ENCODE measurements at places on chromosomes 1 and 21. TPM values are rescaled to one million over a fixed set of nuclear protein-coding genes. Genes with fewer than 3 reads are reported as not detected.

- DNase-seq: no peak
Observed at GRCh38 chr1:29209173-29209572, 21.6 kb downstream of the MECR start.

The LINGO4 gene
- 0.36 TPM for total RNA-seq

The OR2T12 gene
- total RNA-seq: not detected

GRCh38 chr21:46665566-46665965 lies 30.1 kb downstream of the PRMT2 start:
- DNase-seq: no peak

The CFAP74 gene
- total RNA-seq: not detected

DNA sequence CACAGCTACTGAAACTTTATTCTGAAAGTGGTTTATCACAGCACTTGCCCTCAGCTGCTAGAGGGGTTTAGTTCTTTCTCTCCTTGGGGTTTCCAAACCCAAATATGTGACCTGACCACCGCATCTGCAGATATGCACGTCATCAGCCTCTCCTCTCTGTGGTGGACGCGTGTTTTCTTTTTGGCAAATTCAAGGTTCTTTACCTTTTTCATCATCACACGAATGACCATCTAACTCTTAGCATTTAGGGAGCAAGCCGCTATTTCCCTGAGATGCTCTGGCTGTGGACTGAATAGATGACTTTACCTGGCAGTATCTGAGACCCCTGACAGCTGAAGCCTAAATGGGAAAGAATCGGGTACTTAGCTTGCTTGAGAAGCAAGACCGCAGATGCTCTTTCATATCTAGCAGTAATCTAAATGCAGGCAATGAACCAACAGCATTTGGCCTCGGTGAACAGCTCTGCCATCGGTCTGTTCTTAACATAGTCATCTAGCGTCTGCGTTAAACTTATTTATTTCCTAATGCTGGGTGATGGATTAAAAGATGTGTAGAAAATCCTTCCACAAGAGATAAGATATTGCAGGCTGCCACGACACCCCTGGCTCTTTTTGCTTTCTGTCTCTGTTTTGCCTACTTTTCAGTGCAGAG lies 463.4 kb downstream of the CAMTA1 start:
- DNase-seq: peak; percentile 6

DNA sequence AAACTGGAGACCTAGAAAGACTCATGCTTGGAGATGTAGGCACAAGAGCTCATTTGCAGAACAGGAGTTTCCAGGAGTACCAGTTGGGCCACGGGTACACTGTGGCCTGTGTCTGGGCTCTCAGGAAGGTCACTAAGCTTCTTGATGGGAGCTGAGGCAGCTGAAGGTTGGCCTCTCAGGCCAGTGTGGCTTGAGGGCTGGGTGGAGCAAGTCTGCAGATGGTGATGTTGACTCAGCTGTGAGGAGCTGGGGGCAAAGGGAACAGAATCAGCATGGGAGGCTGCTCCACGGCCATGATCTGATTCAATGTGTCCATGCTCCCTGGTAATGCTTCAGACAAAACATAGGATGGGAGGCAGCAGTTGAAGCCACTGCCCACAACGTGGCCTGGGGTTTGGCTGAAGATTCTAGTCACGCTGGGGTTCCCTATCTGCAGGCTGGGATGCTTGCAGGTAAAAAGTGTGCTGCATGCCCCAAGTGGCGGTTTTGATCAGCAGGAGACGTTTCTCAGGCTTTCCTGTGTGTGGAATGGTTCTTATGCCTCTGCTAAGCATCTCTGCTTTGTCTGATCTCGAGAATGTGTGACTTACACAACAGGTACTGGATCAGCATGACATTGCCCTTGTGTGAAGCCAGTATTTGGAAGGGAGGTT lies 15.4 kb upstream of the TENT5C start:
- DNase-seq: no peak

GRCh38 chr1:117138106-117138505 lies 16.6 kb upstream of the TRIM45 start:
- DNase-seq: no peak

DNA sequence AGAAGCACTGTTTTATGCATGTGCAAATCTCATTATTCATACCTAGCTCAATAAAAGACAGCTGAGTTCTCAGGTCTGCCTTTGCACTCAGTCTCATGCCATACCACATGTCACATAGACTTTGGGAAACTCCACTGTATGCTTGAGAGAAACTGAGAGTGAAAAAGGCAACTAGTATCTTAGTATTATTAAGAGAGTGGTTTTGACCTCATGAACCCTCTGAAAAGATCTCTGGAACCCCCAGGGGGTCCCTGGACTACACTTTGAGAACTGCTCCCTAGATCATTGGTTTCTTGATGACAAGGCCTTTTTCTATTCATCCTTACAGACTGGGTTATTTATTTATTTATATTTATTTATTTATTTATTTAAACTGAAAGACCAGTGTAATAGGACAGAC lies 3.7 kb upstream of the RHEX start:
- no peak for DNase-seq

The PLA2G2C gene
- total RNA-seq: 0.10 TPM

DNA sequence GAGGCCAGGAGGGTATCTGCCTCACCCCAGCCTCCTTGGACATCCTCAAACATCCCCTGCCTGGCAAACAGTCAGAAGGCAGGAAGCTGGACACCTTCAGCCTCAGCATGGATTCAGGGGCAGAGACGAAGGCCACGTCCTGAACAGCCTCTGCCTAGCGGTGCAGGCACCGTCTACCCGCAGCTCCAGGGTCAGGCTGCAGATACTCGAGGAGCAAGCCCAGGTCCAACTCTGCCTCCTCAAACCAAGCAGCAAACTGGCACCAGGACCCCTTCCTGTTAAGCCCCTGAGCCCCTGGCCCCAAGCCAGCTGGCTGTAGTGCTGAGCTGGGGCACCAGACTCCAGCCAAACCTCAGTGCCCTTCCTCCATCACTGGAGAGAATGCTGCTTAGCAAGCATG lies 494.7 kb downstream of the NPHP4 start:
- no peak for DNase-seq

DNA sequence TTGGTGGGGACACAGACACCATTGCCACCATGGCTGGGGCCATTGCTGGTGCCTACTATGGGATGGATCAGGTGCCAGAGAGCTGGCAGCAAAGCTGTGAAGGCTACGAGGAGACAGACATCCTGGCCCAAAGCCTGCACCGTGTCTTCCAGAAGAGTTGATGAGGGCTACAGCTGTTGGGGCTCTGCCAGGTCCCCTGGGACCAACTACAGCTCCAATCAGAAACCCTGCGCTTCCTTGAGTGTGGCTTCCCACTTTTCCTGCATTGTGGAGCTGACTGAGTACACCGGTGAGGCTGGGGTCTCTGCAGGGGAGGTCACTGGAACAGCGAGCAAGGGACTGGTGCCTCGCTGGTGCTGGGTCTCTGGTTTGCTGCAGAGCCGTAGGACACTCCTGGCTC lies 4.5 kb downstream of the ADPRS start:
- no peak for DNase-seq

DNA sequence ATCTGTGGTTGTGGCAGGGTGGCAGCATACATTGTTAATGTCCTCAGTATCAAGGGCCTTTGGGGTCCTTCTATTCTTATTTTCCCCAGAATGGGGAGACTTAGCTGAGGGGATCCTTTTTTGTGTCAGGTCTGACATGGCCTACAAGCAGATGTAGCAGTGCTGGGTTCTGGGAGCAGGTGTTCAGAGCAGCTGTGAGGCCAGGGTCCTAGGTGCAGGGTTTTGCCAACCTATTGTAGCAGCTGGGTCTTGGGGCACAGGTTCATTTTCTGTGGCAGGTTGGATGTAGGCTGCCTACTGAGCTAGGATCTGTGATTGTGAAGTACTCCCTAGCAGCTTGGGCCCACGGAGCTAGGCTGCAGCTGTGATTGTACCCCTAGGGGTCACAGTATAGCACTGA lies 60.1 kb downstream of the DIPK1A start:
- no peak for DNase-seq

DNA sequence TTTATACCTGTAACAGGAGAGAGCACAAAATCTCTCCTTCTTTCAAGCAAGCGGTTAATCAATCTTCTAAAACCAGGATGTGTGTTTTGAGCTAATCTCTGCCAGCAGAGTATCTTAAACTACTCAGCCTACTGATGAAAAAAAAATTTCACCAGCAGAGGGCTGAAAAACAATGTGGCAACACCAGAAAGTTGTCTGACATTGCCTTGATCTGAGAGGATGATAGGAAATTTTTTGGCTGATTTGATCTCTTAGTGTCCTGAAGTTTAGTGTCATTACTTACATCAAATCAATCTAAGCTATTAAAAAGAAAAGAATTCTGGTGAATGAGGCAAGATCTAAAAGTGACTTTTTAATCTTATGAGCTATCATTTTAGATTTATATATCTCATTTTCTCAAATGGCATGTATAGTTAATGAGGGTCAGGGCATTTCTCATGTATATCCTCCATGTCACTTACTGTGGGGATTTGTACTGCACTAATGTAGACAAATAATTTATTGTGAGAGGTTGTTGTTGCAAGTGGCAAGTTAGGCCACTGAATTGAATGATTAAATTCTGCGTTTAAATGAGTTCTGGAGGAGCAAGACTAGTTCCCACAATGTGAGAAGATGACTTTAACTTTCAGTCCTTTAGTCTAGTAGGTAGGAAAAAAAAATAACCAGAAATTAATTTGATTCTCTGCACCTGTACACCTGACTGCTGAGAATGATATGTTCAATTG lies 10.9 kb downstream of the ADAMTS1 start:
- no peak for DNase-seq

GRCh38 chr21:35510294-35510693 lies 461.2 kb upstream of the RUNX1 start:
- DNase-seq: no peak

The IL19 gene
- total RNA-seq: not detected

DNA sequence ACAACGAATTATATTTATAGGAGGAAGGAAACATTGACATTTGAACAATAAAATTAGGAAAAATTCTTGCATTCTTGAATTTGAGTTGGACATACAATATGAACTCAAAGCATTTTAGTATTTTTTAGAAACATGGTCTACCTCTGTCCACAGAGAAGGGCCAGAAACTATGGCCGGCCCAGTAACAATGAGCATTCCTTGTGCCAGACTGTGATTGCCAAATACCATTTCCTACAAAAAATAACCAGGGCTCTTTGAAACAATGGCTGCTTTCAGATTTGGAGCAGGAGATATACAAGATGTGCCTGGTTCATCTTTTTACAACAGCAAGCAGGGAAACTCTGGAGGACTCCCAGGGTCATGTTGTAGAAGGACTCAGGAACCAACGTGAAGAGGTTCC lies 38.4 kb downstream of the NOS1AP start:
- DNase-seq: no peak

DNA sequence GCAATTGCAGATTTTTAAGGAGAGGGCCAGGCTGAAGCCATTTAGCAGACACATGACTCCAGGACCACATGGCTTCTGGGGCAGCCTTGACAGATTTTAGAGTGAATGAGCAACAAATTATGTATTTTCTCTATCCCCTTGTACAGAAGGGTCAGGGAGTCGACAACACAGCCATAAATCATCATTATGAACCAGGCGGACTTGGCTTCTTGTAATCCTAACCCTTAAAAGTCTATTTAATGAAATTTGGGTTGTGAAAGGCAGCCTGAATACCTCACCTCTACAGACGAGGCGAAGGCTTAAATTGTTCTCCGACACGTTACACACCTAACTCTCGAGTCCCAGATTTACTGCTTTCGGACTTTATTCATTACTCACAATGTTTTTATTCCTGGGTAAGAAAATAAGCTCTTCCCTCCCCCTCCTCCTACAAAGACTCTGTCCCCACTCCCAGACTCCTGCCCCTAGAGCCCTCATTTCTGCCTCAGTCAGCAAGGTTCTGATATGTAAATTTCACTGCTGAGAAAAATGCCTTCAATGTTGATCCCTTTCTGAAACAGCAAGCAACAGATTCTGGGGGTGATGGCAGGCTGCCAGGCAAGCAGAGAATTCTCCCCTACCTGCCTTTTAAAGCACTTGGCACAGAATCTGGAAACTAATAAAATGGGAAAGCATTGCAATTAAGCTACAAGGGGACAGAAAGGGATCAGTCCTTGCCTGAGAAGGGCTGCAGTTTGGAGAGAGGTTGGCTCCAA lies 51.6 kb downstream of the PLPP3 start:
- no peak for DNase-seq

The SH2D1B gene
- not detected for total RNA-seq

- DNase-seq: no peak
Observed at GRCh38 chr1:246727594-246727993, 3.4 kb downstream of the SCCPDH start.

DNA sequence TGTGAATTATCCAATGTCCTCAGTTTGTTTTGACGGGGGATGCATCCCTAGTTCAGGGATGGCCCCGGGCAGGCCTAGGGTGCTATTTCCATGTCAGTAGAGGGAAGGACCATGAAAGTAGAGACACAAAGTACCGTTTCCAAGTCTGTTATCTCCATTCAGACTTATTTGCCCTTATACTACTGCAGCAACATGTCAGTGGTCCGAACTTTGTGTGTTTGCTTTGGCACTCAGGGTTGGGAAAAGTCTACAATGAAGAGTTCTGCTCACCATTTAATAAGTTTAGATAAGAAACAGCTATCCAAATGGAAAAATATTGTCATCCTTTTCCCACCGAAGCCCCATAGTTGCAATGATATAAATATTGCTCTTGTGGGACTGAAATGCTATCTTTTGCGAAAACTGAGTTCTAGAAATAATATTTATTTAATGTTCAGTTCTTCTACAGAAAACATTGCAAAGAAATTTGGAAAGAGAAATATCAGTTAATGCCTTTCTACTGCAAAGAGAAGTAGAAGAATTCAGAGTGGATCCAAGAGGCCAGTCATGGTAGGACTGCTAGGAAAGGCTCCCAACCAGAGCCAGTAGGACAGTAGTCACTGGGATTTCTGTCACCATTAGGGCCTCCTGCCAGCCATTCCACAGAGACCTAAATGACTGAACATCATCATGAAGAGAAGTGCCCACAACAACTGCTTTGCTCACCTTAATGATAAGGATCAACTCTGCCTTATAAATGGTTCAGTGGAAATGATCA lies 11.5 kb upstream of the AGT start:
- no peak for DNase-seq

The GOLT1A gene
- not detected for total RNA-seq

- DNase-seq: no peak
Observed at GRCh38 chr1:234840253-234840652, 230.3 kb upstream of the IRF2BP2 start.

The ZBTB8A gene
- total RNA-seq: 0.99 TPM

GRCh38 chr1:25799935-25800702 lies at the start of gene SELENON:
Gene SELENON (plus strand): TSS chr1:25800193. CDS start chr1:25800231, 38 bp downstream.
- peak; percentile 93 for DNase-seq

The RXFP4 gene
- total RNA-seq: not detected

GRCh38 chr1:59878370-59878769 lies 48.2 kb downstream of the CYP2J2 start:
- DNase-seq: no peak

Data from lower leg skin (tissue), 4 donors.